Mucosa of descending colon (tissue), 3 donors: ENCODE measurements at places on chromosomes 7 and 10. TPM values are rescaled to one million over a fixed set of nuclear protein-coding genes. Genes with fewer than 3 reads are reported as not detected.

The INA gene
- total RNA-seq, result 0.34 TPM

The GALNT17 gene
- total RNA-seq, result 17.3 TPM

The GNAT3 gene
- total RNA-seq, result not detected

The ANKRD2 gene
- total RNA-seq, result 0.29 TPM

- no peak for DNase-seq
Measured at GRCh38 chr10:69663369-69663947, 33.4 kb downstream of the FAM241B start.

DNA sequence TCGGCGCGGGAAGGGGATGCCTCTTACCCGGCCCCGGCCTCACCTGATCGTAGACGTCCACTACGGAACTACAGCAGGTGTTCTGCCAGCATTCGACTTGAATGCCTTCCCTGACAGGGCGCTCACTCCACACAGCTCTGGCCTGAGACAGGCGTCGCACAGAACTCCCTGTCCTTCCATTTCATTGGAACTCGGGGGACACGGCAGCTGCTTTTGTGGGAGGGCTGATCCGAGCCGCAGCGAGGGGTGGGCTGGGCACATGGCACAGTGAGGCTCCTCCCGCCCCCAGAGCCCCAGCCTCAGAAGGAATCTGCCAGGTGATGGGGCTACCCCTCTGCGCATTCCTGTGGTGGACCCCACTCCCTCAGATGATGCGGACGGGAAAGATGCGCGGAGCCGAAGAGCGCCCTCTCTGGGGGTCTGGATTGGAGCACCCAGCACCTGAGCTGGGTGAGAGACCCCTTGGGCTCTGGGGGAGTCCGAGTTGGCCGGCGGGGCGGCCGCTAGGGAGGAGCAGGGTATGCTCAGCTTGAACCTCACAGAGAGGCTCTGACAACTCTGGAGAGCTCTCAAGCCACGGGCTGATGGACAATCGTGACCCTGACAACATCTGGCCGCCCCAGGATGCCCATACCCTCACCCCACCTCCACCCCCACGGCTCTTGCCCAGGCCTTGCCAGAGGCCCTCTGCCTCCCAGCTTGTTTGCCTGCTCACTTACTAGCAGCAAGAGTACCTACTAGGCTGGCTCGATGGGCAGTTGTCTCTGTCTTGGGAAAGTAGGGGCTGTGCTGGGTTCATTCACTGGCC lies 36.6 kb downstream of the RASGEF1A start:
- DNase-seq, result peak; percentile 43

- DNase-seq, result no peak
Measured at GRCh38 chr7:22696541-22697228, 30.3 kb upstream of the IL6 start.

DNA sequence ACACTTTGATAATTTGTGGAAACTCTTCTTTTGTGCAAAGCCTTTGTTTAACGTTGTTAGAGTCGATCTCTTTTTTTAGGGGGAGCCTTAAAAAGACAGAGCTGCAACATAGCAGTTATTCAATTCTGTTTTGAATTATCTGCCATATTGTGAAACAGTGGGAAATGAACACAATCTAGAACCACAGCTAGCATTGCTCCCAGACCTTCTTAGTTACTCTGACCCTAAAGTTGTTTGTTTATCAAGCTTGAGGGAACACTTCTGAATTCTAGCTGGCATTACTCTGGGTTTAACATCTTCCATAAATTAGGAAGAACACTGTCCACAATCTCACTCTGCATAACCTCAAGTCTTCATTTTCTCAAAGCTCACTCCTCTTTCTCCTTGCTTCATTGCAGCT lies 217.7 kb downstream of the PRKG1 start:
- DNase-seq, result no peak

DNA sequence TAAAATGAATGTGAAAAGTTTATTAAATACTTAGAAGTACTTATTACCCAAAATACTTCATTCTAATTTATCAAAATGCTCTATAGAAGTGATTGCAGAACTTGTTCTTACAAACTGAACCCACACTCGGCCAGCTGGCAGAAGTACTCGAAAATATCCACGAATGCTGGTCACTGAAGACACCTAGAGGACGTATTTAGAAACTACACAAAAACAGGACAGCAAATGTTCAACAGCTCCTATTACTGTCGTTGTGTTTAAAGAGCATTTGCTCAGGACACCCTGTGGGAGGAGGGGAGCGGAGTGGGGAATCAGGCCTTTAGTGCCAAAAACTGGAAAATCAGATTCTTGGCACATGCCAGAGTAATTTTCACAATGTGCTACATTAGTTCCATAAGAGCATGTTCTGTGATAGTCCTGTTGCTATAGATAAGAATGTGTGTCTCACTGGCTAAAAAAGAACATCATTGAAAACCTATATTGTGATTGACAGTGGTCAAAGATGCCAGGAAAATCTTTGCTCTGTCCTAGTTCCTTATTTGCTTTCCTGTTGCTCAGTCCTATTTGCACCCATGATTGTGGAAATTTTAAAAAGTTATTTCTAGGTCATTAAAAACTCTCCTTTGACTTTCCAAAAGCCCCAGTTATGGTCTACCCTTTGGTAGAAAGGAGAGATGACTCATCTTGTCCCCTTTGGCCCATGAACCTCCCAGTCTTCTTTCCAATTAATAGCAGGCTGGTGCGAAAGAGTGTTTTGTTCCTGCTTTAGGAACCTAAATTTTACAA lies 49.0 kb upstream of the NRBF2 start:
- no peak for DNase-seq

- no peak for DNase-seq
Measured at GRCh38 chr7:131151034-131151433, 176.6 kb upstream of the MKLN1 start.

GRCh38 chr7:29065181-29065857 lies 81.0 kb downstream of the CPVL start:
- no peak for DNase-seq
